ENCODE measurements at places on chromosomes 5 and 9. TPM values are rescaled to one million over a fixed set of nuclear protein-coding genes. Genes with fewer than 3 reads are reported as not detected.

Gene SPRY4
- total RNA-seq, result 8.2 TPM

Gene TAF11L5
- not detected for total RNA-seq

- DNase-seq, result no peak
- H3K27me3 ChIP-seq, result no peaks in the 10 kb centered on the region
- H3K36me3 ChIP-seq, result peaks cover 27% of the 10 kb centered on the region
- peak overlapping the region; percentile 72 for H3K27ac ChIP-seq
These were observed 12.1 kb downstream of the FEM1C start for GRCh38 chr5:115532517-115532916.

- no peak overlapping the region for H3K4me3 ChIP-seq
- peaks cover 2% of the 10 kb centered on the region for H3K4me1 ChIP-seq
- H3K27ac ChIP-seq, result no peak overlapping the region
- no peaks in the 10 kb centered on the region for H3K27me3 ChIP-seq
These were observed 2.2 kb downstream of the CACFD1 start for GRCh38 chr9:133461975-133462374.

- no peak overlapping the region for H3K4me3 ChIP-seq
- no peaks in the 10 kb centered on the region for H3K36me3 ChIP-seq
- no peak for DNase-seq
These were observed 129.4 kb downstream of the FBN2 start for GRCh38 chr5:128408622-128409021.

Gene POC5
- 13.5 TPM for total RNA-seq

Gene CCDC183
- total RNA-seq, result 50.0 TPM

Gene IL3
- total RNA-seq, result not detected

DNA sequence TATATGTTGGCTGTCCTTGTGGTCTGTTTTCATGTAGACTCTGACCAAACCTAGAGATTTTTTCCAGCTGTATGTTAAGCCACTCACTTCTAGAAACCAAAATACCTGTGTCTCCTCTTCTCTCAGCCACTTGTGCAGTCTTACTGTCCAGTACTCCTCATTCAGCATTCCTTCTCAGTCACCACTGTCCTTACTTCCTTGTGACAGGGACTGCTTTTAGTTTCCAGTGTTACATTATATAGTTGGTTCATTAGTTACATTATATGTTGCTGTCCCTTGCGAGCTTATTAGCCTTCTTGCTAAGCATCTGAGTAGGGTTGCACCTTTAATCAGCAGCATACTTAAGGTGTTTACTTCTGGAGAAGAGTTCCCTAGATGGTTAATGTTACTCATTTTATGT lies 4.3 kb downstream of the ATP6V1G1 start:
- peak overlapping the region; percentile 5 for H3K4me3 ChIP-seq
- no peaks in the 10 kb centered on the region for H3K27me3 ChIP-seq
- peaks cover 46% of the 10 kb centered on the region for H3K4me1 ChIP-seq
- DNase-seq, result no peak

Gene LCN15
- not detected for total RNA-seq

GRCh38 chr5:7759951-7760580 lies 90.9 kb downstream of the CFAP90 start:
- H3K4me3 ChIP-seq, result no peak overlapping the region
- no peaks in the 10 kb centered on the region for H3K36me3 ChIP-seq
- H3K4me1 ChIP-seq, result no peaks in the 10 kb centered on the region
- no peak overlapping the region for H3K27ac ChIP-seq
- no peak for DNase-seq
